Lung microvascular endothelial cell (primary cell): ENCODE measurements at places on chromosomes 13 and 19.

DNA sequence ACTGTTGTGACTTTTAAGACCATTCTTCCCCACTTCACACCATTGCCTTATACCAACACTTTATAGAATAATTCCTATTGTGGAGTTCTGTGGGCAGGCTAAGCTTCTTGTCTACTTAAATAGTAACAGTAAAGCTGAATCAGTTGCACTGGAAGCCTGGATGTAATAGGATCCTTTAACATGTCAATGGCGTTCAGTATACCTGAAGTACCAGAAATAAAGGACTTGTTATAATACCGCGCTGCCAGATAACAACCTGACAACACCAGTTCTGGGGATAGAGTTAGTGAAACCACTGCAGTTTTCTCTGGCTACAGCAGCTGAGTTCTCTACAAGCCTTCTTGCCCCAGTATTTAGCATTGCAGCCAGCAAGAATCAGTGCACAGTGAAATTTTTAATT is 52.0 kb upstream of the TNFRSF19 start:
- no peak for DNase-seq

GRCh38 chr19:2399582-2399981 is 27.8 kb downstream of the TIMM13 start:
- DNase-seq, result no peak

DNA sequence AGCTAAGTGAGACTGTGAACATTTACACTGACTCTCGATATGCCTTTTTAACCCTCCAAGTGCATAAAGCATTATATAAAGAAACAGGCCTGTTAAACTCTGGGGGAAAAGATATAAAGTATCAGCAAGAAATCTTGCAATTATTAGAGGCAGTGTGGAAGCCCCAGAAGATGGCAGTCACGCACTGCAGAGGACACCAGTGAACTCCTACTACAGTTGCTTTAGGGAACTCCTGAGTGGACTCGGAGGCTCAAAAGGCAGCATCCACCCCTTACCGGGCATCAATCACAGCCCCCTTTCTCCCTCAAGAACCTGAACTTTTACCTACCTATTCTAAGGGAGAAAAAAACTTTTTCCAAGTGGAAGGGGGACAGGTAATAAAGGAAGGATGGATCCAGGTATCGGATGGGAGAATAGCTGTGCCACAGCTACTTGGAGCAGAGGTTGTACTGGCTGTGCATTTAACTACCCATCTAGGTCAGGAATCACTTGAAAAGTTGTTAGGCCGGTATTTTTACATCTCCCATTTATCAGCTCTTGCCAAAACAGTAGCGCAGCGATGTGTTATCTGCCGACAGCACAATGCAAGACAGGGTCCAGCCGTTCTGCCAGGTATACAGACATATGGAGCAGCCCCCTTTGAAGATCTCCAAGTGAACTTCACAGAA is 80.1 kb downstream of the ZNF486 start:
- peak; percentile 21 for DNase-seq

GRCh38 chr13:33514362-33514761 is 228.8 kb upstream of the STARD13 start:
- no peak for DNase-seq

DNA sequence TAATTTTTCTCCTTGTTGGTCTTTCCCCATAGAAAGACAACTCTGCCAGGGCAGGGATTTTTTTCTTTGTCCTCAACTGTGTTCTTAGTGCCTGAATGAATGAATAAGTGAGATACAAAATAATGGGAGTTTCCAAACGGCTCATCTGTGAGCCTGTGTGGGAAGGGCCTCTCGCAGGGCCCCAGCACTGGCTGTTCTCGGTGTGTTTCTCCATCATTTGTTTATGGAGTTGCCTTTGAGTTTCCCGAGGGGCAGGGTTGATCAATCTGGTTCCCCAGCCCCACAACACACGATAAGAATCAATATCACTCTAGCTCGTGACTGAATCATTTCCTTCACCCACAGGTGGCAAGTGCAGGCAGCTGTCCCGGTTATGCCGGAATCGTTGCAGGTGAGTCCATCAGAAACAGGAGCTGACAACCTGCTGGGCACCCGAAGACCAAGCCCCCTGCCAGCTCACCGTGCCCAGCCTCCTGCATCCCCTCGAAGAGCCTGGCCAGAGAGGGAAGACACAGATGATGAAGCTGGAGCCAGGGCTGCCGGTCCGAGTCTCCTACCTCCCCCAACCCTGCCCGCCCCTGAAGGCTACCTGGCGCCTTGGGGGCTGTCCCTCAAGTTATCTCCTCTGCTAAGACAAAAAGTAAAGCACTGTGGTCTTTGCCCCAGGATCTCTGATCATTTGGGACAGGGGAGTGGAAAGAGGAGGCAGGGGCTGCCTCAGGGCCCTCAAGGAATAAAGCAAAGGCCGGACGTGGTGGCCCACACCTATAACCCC is 14.9 kb downstream of the FXYD5 start:
- DNase-seq, result no peak

- peak; percentile 54 for DNase-seq
Observed at GRCh38 chr19:9917321-9917720, 19.0 kb downstream of the OLFM2 start.

DNA sequence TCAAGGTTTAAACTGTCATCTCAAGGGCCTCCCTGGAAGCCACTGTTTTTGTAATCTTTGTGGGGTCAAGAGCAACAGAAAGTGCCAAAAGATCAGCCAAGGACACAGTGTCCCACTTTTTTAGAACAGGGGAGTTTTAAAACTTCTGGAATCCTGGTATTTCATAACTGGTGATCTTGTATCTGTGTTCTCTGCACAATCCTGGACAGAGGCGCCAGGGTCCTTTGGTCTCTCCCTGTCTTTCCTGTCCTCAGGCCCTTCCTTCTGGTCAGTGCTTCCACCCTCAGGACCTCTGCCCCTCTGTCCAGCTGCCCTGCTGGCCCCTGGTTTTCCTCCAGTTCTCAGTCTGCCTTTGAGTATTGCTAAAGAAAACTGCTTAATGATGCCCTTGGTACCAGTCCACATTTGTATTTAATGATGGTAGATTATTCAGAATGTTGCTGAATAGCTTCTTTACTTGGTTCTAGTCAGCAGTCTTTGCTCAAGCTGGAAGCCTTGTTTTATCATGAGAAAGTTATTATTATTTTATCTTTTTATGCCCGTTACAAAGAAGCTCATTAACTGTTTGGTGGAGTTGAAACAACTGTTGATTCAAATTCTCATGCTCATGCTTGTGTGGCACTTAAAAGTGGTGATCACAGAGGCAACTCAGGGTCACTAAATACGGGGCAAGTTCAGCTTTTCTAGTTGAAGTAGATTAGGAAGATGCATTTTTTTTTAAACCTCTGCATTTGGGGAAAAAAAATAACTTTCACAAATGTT is 47.5 kb downstream of the WASF3 start:
- DNase-seq, result no peak

DNA sequence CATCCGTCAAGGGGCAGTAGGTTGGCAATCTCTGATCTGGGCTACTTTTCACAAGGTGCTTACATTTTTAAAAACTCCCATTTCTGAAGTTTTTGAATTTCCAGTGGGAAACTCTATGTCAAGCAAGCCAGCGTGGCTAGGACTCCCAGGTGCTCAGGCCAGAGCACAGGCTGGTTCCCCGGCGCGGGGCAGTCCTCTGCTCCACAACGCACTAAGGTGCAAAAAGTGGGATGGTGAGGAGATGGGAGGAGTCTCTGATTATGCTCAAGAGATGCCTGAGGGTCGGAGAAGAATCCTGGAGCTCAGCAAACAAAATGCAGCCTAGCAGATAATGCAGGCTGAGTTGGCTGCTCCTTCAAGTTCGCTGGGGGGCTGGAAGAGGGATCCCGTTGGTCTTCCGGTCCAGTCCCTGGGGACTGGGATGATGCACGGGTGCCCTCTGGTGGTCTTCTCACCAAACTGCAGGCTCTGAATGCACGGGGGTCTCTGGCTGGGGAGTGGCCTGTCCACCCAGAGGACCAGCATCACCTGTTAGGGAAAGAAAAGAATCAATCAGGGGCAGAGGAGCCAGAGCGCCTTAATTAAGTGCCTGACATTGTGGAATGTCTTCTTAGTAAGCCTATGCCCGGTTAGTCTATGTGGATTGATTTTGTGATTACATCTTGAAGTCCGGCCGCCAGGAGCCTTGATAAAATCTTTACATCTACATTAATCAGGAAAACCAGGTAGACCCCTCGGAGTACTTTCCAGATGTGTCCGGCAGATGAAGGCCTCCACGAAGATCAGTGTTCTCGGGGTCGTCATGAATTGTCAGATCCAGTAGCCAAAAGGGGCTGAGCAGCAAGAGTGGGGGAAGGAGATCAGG is 244.4 kb upstream of the MAB21L1 start:
- DNase-seq, result peak; percentile 58
